NT2/D1 (cell line): ENCODE measurements at places on chromosomes 5 and 9.

- DNase-seq = no peak
Measured at GRCh38 chr9:136474021-136474640, 8.7 kb downstream of the SEC16A start.

DNA sequence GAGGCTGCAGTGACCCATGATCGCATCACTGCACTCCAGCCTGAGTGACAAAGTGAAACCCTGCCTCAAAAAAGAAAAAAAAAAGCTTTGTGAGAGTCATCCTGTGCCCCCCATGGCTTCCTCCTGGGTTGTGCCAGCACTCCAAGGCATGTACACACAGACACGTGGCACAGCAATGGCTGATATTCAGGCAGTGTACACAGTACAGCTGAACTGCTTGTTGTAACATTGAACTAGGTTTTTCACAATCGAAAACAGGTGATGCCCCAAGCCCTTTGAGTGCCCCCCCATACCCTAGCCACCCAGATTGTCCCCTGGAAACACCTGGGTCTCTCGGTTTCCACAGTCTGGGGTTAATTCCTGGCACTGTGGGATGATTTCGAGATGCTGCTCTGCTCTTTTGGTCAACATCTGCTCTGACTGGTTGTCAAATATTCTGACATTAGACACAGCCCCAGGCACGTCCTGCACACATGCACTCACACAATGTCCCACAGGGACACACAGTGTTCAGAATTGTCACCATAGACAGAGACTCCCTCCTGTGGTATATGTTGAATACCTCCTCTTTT is 9.2 kb downstream of the SPINK4 start:
- DNase-seq = no peak

DNA sequence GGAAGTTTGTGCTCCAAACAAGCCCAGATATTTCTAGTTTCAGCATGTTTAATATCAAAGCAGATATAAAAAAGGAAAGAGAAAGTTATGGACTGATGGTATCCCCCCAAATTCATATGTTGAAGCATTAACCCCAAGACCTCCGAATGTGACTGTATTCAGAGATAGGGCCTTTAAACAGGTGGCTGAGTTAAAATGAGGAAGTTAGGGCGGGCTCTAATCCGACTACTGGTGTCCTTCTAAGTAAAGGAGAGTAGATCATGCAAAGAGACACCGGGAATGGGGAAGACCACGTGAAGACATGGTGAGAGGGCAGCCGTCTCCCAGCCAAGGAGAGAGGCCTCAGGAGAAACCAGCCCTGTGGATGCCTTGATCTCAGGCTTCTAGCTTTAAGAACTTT is 324.1 kb upstream of the KIF2A start:
- DNase-seq = no peak

DNA sequence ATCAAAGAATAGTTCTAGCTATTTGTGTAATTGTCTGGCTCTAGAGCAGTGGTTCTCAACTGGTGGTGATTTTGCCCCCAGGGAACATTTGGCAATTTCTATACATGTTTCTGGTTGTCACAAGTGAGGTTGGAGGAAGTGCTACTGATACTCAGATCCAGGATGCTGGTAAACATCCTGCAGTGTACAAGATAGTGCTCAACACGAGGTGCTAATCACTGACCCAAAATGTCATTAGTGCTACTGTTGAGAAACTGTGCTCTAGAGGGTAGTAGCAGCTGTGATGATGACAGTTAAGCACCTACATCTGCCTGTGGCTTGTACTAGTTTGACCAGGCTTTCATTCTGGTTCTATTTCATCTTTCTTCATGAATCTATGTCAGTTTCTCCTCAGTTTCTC is 22.1 kb downstream of the LRRC19 start:
- DNase-seq = no peak

GRCh38 chr5:6107675-6108539 is 270.4 kb downstream of the MED10 start:
- no peak for DNase-seq

DNA sequence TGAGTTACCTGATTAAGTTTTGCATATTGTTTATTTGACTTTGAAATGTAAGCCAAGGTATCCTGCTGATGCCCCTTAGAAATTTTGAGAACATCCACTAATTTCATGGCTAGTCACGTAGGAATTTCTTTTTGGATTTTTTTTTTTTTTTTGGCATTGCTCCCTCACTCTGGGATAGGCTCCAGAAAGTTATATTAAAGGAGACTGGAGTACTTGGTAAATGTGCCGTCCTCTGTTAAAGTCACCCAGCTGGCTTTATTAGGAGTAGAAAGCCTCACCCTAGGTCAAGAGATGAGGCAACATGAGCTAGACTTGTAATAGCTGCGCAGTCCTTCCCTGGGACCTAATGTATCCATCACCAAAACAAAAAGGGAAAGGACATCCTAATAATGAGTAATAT is 3.1 kb downstream of the KCTD16 start:
- no peak for DNase-seq

- DNase-seq = no peak
Measured at GRCh38 chr5:96863949-96864584, 12.2 kb upstream of the ERAP2 start.

DNA sequence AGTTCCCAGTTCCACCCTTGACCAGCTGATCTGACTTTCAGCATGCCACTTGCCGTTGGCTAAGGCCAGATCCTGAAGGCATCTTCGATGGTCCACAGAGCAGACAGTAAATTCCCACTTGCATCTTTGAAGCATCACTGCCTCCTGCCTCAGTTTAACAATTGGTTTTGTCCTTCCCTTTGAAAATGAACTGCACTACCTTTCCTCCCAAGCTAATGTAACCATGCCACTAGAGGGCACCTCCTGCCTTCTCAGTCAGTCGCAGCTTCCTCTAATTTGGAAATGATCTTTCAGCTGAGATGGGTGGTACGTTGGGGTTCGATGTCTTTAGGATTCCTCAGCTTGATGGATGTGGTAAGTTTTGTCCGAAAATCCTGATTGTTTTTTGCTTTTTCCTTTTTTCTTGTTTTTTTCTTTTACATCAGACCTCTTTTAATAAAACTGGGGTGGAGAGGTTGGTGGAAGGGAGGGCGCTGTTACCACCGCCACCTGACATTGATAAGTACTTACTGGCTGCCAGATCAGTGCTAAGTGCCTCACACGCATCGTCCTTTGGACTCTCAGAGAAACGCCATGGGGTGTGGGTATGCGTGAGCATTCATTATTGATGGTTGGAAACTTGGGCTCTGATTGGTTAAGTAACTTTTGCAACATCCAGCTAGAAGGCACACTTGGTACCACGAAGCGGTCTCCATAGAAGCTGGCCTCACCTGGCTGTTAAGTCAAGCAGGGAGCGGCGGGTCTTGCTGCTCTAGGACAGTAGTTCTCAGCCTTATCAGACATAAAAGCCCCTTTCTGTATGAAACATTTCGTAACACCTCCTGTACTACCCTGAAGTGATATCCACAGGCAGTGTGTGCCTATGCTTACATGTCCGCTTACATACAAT is 16.9 kb downstream of the PTTG1 start:
- no peak for DNase-seq

GRCh38 chr9:14941501-14942405 is 31.5 kb upstream of the FREM1 start:
- DNase-seq = no peak

DNA sequence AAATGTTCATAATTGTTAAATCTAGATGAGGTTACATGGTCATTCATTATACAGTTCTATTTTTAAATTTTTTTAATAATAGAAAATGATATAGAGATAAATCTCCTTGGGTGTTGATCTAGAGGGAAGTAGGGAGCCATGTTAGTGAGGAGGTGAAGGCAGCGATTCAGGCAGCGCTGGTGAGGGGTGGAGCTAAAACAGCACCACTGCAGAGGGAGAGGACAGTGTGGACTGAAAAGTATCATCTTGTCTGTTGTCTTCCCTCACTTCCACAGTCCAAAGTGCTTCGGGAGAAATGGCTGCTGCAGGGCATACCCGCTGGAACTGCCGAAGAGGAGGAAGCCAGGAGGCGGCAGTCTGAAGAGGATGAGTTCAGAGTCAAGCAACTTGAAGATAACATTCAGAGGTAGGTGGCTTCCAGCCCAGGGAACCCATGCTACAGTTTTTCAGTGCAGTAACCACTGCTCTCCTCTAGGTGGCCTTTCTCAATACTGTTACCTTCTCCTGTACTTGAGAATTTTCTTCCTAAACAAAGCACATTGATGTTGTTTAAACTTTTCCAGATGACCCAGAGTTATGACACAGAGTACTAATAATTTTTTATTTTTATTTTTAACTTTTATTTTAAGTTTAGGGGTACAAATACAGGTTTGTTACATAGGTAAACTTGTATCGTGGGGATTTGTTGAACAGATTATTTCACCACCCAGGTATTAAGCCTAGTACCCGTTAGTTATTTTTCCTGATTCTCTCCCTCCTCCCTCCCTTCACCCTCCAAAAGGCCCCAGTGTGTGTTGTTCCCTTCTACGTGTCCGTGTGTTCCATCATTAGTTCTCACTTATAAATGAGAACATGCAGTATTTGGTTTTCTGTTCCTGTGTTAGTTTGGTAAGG is 100.5 kb downstream of the PALM2AKAP2 start:
- DNase-seq = peak; percentile 32

DNA sequence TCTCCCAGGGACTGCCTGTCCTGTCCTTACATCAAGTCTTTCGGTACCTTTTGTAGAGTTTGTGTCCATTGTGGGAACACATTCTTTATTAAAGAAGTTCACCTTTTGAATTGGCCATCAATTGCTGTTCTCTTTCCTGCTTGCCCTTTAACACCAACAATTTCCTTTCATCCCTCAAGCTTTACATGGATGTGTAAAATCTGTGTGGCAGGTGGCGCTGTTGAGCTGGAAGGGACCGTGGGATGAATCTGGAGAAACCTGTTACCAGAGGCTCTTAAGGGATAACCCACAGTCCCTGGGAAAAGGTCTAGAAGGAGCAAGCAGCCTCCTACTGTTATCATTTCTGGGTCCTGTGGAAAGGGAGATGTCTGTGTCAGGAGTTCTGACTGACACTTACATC is 7.9 kb upstream of the ZFP62 start:
- peak; percentile 68 for DNase-seq

DNA sequence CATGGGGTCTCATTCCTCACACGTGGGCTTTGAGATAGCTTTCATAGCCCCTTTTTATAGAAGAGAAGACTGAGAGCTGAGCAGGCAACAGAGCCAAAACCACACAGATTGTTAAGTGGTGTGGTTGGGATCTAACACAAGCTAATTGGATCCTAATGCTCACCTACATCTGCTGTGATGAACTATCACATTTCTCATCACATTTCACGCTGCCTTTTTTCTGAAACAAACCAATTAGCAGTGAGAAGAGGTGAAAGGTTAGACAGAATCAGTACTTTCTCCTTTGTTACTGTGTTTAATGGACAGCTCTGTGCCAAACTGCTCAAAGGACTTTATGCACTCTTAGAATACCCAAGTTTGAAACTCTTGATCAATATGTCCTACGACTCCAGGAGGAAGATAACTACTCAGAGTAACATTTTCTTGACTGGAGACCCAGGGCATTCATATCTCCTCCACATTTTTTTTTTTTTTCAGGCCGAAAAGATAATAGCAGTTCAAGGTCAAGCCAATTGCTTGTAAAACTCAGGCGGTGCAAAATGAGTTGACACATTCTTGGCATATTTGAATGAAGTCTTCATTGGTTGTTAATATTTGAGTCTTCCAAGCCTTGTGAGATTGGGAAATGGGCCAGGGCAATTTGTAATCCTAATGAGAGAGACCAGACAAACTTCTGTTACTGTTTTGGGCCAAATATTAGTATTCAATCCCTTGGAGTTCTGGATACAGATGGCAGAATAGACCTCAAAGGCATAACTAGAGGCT is 138.4 kb downstream of the KCTD16 start:
- no peak for DNase-seq

GRCh38 chr5:109823597-109823996 is 133.9 kb downstream of the MAN2A1 start:
- no peak for DNase-seq

DNA sequence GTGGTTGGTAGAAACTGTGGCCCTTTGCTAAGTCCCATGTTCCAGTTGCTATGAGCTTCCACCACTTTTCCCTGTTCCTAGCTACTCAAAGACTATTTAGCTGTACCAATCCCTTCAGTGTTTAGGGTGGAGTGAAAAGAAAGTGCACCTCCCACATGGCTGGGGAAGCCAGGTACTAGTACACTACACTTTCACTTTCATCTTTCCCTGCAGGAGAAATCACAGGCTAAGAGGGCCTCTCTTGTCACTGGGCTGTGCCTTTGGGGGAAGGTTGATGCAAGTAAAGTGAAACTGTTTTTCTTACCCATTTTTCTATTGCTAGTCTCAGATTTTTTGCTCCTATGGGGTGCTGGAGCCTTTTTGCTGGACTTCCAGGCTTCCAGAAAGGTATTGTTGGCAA is 33.5 kb upstream of the CKS2 start:
- DNase-seq = no peak

DNA sequence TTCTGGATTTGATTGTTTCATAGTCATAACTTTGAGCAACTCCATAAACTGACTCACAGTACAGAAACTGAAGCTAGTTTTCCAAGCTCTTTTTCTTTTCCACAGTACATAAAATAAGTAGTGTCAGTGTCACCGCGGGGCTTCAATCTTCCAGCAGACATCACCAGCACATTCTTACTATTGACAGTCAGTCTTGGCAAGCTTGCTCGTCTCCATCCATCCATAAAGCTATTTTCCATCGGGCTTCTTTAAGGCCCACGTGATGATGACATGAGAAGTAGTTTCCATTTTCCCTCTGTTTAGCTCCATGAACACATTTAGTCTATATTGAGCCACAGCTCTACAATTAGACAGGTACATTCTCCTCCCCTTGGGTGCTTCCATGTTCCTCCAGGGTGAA is 443.4 kb downstream of the KDM4C start:
- no peak for DNase-seq

- DNase-seq = no peak
Measured at GRCh38 chr5:33524476-33524875, 83.7 kb downstream of the TARS1 start.

DNA sequence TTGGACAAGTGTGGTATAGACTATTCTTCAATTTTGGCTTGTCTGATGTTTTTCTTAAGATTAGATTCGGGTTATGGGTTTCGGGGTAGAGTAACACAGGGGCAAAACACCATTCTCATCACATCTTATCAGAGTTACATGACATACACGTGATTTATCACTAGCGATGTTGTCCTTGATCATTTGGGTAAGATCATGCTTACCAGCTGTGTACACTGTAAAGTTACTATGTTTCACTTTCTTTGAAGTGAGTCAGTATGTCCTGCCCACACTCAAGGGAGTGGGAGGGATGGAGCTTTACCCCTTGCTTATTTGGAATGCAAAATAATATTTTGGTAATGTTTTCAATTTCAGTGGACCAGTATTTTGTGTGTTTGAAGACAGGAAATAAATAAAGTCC is 101.8 kb upstream of the TAF11L2 start:
- no peak for DNase-seq

- DNase-seq = no peak
Measured at GRCh38 chr5:180259260-180259611, 32.6 kb downstream of the MAPK9 start.

GRCh38 chr5:146510559-146511125 is 5.3 kb downstream of the GPR151 start:
- no peak for DNase-seq

GRCh38 chr5:69075522-69076179 is 18.2 kb upstream of the SLC30A5 start:
- no peak for DNase-seq

- DNase-seq = no peak
Measured at GRCh38 chr9:120526534-120526933, 53.4 kb downstream of the CDK5RAP2 start.

GRCh38 chr9:16661816-16662215 is 208.7 kb downstream of the BNC2 start:
- DNase-seq = no peak
